Vagina (tissue), 2 donors: ENCODE measurements at places on chromosomes 2 and 18. TPM values are rescaled to one million over a fixed set of nuclear protein-coding genes. Genes with fewer than 3 reads are reported as not detected.

DNA sequence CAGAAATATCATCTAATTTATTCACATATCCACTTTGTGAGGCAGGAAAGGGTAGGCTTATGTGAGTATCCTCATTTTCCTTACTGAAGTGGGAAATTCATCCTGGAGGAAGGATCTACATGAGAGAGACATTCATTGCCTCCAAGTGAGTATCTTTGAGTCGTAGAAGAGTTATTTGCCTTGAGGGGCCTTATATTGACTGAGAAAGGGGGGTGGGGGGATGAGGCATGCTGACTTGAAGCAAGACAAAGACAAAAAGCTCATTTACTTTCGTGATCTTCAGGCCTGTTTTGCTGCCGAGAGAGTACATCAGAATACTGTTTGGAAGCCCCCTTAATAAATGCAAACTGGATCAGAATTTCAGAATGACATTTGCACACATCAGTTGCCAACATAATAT, 17.6 kb upstream of the NEDD4L start:
- no peaks in the 10 kb centered on the region for H3K27me3 ChIP-seq
- H3K4me1 ChIP-seq = no peaks in the 10 kb centered on the region
- DNase-seq = no peak
- H3K27ac ChIP-seq = no peak overlapping the region
- no peak overlapping the region for H3K4me3 ChIP-seq
- no peaks in the 10 kb centered on the region for H3K36me3 ChIP-seq

Gene FOXD4L1
- total RNA-seq = not detected

- H3K36me3 ChIP-seq = no peaks in the 10 kb centered on the region
- no peak overlapping the region for H3K4me3 ChIP-seq
- H3K27me3 ChIP-seq = no peaks in the 10 kb centered on the region
- no peak overlapping the region for H3K27ac ChIP-seq
- DNase-seq = no peak
These were observed 83.9 kb upstream of the LRPPRC start for GRCh38 chr2:44079686-44080085.

Gene SLC14A1
- 3.4 TPM for total RNA-seq

Gene TSPYL6
- not detected for total RNA-seq

- H3K4me3 ChIP-seq = no peak overlapping the region
- H3K27me3 ChIP-seq = no peaks in the 10 kb centered on the region
- H3K4me1 ChIP-seq = no peaks in the 10 kb centered on the region
These were observed 9.5 kb downstream of the AQP12A start for GRCh38 chr2:240701091-240701735.

Gene LIPG
- 1.7 TPM for total RNA-seq

GRCh38 chr2:101518578-101519492, 43.9 kb upstream of the RFX8 start:
- H3K4me3 ChIP-seq = no peak overlapping the region
- no peak for DNase-seq
- peaks cover 12% of the 10 kb centered on the region for H3K4me1 ChIP-seq
- no peaks in the 10 kb centered on the region for H3K27me3 ChIP-seq
- H3K36me3 ChIP-seq = no peaks in the 10 kb centered on the region
- no peak overlapping the region for H3K27ac ChIP-seq

- DNase-seq = no peak
- no peaks in the 10 kb centered on the region for H3K36me3 ChIP-seq
- no peaks in the 10 kb centered on the region for H3K4me1 ChIP-seq
- no peak overlapping the region for H3K27ac ChIP-seq
These were observed 10.3 kb downstream of the DNAH6 start for GRCh38 chr2:84526562-84526961.

DNA sequence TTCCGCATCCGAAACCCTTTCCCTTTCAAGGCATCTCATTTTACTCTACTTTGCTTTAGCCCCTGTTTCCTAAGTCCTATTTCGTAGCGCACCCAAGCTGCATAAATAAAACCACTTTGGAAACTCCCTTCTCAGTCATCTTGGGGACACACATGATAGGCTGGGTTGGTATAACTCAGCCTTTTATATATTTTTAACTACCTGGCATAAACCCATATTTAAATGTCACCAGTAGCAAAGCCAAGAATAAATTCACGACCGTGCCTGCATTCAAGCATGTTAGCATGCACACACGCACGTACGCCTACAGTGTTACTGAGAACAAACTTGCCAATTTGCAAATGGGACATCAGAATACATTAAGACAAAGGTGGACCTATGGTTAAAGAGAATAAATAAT, 564.7 kb upstream of the PIK3C3 start:
- no peak overlapping the region for H3K4me3 ChIP-seq
- H3K36me3 ChIP-seq = no peaks in the 10 kb centered on the region
- no peak for DNase-seq
- H3K4me1 ChIP-seq = no peaks in the 10 kb centered on the region
- no peaks in the 10 kb centered on the region for H3K27me3 ChIP-seq

DNA sequence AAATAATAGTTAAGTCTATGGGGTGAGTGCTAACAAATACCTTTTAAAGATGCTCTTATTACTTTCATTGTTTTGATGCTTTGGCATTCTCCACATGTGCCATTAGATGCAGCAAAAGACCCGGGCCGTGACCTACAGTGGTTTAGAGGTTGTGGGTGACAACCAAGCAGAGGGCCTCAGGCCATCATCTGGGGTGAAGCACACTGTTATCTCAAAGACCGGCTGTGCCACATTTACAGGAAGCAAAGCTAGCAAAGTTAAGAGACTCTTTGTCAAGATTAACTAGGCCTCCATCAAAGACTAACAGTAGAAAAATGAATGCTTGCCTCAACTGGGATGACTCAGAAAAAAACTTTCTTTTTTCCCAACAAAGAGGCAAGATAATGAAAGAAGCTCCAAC, 695.3 kb downstream of the SATB2 start:
- no peaks in the 10 kb centered on the region for H3K27me3 ChIP-seq
- H3K4me1 ChIP-seq = no peaks in the 10 kb centered on the region

Gene XPO1
- total RNA-seq = 89.1 TPM

Gene GULP1
- 57.2 TPM for total RNA-seq

GRCh38 chr2:223071139-223071538, 19.1 kb downstream of the KCNE4 start:
- no peak overlapping the region for H3K27ac ChIP-seq
- H3K36me3 ChIP-seq = no peaks in the 10 kb centered on the region
- no peak for DNase-seq
- no peaks in the 10 kb centered on the region for H3K4me1 ChIP-seq
- no peak overlapping the region for H3K4me3 ChIP-seq

- no peak overlapping the region for H3K4me3 ChIP-seq
- no peaks in the 10 kb centered on the region for H3K36me3 ChIP-seq
- H3K4me1 ChIP-seq = peaks cover under 1% of the 10 kb centered on the region
- peak; percentile 27 for DNase-seq
These were observed 19.8 kb downstream of the RNU2-63P start for GRCh38 chr2:87996570-87996969.

- H3K4me1 ChIP-seq = no peaks in the 10 kb centered on the region
- no peak overlapping the region for H3K4me3 ChIP-seq
- no peak for DNase-seq
- H3K36me3 ChIP-seq = no peaks in the 10 kb centered on the region
These were observed 137.4 kb downstream of the NFATC1 start for GRCh38 chr18:79533146-79533545.

Gene FKBP7
- total RNA-seq = 30.9 TPM

GRCh38 chr2:102177814-102178478, 8.9 kb upstream of the IL1RL2 start:
- H3K27ac ChIP-seq = no peak overlapping the region
- no peaks in the 10 kb centered on the region for H3K27me3 ChIP-seq
- peaks cover 55% of the 10 kb centered on the region for H3K36me3 ChIP-seq
- DNase-seq = no peak

Gene ECEL1
- not detected for total RNA-seq

DNA sequence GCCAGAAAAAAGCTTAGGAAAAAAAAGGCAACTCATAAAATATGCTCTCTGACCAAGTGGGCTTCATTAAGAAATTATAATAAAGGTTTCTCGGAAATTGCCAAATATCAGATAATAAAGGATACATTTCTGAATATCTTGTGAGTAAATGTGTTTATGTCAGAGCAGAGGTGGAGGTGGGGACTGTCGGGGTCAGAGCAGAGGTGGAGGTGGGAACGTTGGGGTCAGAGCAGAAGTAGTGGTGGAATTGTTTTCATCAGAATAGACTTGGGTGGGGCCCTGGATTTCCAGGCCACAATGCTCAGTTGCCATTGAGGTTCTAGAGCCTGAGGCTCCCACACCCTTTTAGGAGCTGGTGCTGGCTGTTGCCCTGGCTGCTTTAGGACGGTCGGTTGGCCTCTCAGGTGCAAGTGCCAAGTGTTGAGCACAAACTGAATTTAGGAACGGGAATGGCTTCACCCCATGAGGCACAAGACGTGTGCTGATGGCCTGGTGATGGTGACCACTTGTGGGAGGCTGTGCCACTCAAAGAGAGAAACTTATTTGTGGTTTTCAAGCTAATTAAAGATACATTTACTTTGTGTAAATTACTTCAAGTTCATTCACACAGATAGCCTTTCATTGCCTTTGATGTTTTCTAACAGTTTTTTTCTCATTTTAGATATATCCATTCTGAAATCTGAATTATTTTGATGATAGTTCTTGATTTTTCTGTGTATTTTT, 131.5 kb downstream of the ATP9B start:
- no peaks in the 10 kb centered on the region for H3K36me3 ChIP-seq
- no peak overlapping the region for H3K27ac ChIP-seq
- no peak overlapping the region for H3K4me3 ChIP-seq
- no peaks in the 10 kb centered on the region for H3K27me3 ChIP-seq

DNA sequence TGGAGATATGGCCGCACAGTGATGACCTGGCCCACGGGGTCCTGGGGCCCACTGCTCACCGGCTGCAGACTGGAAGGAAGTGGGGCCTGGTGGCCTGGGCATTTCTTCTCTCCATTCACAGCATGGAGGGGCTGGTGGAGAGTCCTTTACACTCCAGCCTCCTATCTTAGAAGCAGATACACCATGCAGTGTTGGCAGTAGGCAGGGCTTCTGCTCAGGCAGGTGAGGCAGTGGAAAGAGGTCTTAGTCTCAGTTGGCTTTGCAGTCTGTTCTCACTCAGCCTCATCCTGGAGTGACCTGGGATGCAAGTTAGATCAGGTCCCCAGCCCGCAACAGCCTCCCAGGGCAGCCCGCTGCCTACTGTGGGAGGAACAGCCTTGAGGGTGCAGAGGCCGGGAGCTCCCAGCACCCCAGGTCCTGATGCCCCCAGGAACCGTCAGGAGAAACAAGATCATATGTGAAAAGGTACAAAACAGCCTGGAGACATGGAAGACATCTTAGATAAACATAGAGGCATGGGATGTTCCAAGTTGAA, 45.8 kb upstream of the OTOS start:
- no peaks in the 10 kb centered on the region for H3K4me1 ChIP-seq
- DNase-seq = no peak
- no peaks in the 10 kb centered on the region for H3K27me3 ChIP-seq
- no peak overlapping the region for H3K4me3 ChIP-seq

- no peak overlapping the region for H3K4me3 ChIP-seq
- no peaks in the 10 kb centered on the region for H3K4me1 ChIP-seq
- H3K27me3 ChIP-seq = no peaks in the 10 kb centered on the region
- H3K27ac ChIP-seq = no peak overlapping the region
- H3K36me3 ChIP-seq = no peaks in the 10 kb centered on the region
- DNase-seq = no peak
These were observed 77.8 kb downstream of the ADAM23 start for GRCh38 chr2:206521115-206521514.

- no peak overlapping the region for H3K4me3 ChIP-seq
- DNase-seq = no peak
- no peaks in the 10 kb centered on the region for H3K4me1 ChIP-seq
- no peaks in the 10 kb centered on the region for H3K27me3 ChIP-seq
These were observed 51.1 kb downstream of the MYO5B start for GRCh38 chr18:50143886-50144285.

Gene RTKN
- 24.6 TPM for total RNA-seq

DNA sequence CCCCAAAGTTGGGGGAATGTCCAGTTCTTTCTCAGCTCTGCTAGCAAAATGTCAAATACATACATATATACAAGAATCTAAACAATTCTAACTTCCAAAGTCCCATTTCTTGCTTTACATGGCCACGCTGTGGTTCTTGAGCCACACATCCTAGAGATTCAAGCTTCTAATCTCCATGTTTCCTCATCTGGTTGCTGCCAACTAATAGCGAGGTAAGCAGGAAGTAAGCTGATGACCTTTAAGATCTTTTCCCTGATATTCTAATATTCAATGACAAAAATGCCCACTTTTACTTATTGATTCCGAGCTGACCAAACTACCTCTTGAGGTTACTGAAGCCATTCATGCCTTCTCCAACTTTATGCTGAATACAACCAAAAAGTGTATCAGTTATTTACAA, 3.3 kb downstream of the VPS54 start:
- H3K27ac ChIP-seq = no peak overlapping the region
- no peak for DNase-seq

DNA sequence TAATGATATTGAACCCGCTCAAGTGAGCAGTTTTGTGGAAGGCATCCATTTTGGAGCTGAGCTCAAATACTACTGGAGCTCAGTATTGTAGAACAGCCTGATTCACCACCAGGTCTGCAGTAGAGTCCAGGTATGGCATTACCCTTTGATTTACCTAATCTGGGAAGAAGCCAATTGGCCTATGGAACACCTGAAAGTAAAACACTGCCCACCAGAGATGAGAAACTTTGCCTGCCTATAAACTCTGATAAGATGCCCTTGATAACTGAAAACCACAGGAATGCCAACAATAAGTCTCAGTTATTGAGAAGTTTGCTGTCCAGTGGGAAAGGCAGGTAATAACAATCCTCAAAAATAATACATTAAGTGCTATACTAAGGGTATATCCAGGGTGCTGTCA, 25.5 kb upstream of the TDRD15 start:
- DNase-seq = no peak
- H3K4me1 ChIP-seq = no peaks in the 10 kb centered on the region
- no peaks in the 10 kb centered on the region for H3K36me3 ChIP-seq
- H3K27ac ChIP-seq = no peak overlapping the region

- no peak overlapping the region for H3K4me3 ChIP-seq
- no peaks in the 10 kb centered on the region for H3K27me3 ChIP-seq
- no peaks in the 10 kb centered on the region for H3K36me3 ChIP-seq
- no peak for DNase-seq
- no peak overlapping the region for H3K27ac ChIP-seq
- no peaks in the 10 kb centered on the region for H3K4me1 ChIP-seq
These were observed 194.4 kb downstream of the LPIN1 start for GRCh38 chr2:11940799-11941198.

Gene NFATC1
- 21.9 TPM for total RNA-seq

- no peaks in the 10 kb centered on the region for H3K36me3 ChIP-seq
- H3K4me3 ChIP-seq = no peak overlapping the region
- DNase-seq = no peak
- H3K27ac ChIP-seq = no peak overlapping the region
These were observed 257.8 kb upstream of the GALNT5 start for GRCh38 chr2:156999661-157000060.

Gene LBX2
- total RNA-seq = not detected

GRCh38 chr2:26536371-26537068, 58.6 kb upstream of the OTOF start:
- H3K4me3 ChIP-seq = no peak overlapping the region
- H3K36me3 ChIP-seq = no peaks in the 10 kb centered on the region
- DNase-seq = no peak
- H3K27ac ChIP-seq = no peak overlapping the region
- H3K27me3 ChIP-seq = no peaks in the 10 kb centered on the region

GRCh38 chr18:59627414-59627813, 69.8 kb downstream of the CCBE1 start:
- DNase-seq = no peak
- H3K27ac ChIP-seq = no peak overlapping the region
- no peaks in the 10 kb centered on the region for H3K36me3 ChIP-seq
- no peak overlapping the region for H3K4me3 ChIP-seq
- peaks cover 13% of the 10 kb centered on the region for H3K4me1 ChIP-seq

Gene TRIM54
- total RNA-seq = 2.5 TPM

GRCh38 chr18:70380915-70381896, 92.4 kb downstream of the SOCS6 start:
- H3K36me3 ChIP-seq = no peaks in the 10 kb centered on the region
- H3K4me3 ChIP-seq = no peak overlapping the region
- no peak overlapping the region for H3K27ac ChIP-seq
- DNase-seq = no peak
